RPMI7951 (cell line): ENCODE measurements at places on chromosomes 2 and 18.
A peak's percentile ranks its signal among the peaks of the same experiment; 100 is the strongest.

- DNase-seq = no peak
These were observed 929.2 kb upstream of the SOX11 start for GRCh38 chr2:4762951-4763376.

- no peak for DNase-seq
These were observed 427.5 kb upstream of the CDH20 start for GRCh38 chr18:60905699-60906098.

DNA sequence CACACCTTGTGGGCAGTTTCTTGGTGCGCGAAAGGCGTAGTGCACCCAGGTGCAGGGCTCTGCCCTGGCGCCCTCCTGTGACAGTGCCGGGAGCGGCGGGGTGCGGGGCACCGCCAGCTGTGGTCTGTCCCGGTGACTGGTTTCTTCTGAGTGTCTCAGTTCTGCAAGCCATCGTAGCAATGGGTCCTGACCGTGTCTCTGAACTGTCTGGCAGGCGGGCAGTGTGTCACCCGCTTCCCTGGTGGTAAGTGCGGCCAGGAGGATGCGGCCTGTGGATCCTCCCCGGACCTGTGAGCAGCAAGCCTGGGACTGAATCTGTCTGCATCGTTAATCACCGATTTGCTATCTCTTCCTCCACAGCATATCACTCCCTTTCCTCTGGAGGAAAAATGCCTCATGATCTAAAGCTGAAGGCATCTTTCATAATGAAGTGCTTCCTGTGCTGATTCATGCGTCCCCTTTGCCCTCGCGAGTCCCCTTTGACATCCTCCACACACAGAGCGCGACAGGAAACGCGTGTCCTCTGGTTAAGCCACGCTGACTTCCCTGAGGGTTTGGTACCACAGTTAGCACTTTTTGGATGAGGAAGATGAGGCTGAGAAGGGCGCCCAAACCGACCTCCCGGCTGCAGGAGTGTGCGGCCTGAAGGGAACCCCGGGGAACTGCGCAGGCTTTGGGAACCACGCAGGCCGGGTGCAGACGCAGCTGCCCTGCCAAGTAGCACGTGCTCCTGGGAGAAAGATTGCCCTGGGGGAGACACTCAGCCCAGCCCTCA is 416.0 kb upstream of the HS6ST1 start:
- peak; percentile 46 for DNase-seq

DNA sequence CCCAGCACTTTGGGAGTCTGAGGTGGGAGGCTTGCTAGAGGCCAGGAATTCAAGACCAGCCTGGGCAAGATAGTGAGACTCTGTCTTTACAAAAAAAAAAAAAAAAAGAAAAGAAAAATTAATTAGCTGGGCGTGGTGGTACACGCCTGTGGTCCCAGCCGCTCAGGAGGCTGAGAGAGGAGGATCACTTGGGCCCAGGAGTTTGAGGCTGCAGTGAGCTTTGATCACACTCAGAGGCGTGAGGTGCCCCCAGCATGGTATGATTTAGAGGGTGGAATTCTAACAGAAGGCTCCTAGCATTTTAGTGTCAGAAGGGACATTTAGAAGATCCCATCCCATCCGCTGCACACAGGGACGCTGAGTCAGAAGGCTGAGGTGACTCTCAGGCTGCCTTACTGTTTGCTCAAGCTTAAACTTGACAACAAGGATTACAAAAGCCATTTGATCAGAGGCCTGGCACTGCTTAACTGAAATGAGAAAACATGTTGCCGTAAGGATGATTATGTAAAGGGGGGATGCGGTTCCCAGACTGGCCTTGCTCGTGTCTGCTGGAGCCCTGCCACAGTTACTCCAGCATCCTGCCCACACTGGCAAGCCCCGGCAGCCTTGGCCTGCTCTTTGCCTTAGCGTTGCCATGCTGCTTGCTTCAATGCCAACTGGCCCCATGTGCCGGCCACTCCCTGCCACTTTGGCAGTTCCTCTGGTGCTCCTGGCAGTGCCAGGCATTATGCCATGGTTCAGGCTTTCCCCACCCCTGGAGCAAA is 45.6 kb upstream of the SLC1A4 start:
- DNase-seq = peak; percentile 40

GRCh38 chr18:78643004-78643403 is 336.6 kb upstream of the SALL3 start:
- DNase-seq = no peak

DNA sequence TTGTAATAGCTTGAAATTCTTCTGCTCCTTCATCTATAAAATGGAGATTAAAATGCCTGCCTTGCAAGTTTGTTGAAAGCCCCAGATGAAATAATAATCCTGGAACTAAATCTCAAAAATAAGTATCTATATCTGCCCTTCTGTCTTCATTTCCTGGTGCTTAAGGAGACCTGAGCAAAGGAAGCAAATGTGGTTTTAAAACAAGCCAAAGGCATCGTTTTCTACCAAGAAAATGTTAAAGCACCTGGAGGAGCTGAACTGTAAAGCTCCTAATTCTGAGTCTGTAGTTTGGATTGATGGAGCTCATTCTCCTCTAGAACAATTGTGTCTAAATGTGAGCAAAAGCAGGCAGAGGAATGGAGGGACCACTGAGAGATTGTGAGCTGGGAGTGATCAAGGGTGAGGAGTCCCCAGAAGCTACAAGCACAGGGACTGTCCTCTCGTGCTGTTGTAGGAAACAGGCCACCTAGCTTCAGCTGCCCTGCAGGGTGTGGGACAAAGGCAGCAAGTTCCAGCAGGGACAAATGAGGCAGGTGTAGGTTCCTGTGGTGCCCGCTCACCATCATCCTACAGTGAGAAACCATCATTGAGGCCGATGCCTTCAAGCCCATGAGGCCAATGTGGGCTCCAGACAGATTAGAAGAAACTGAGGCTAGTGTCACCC is 420.7 kb upstream of the TRIB2 start:
- DNase-seq = no peak

GRCh38 chr18:48539406-48540250 is 797 bp downstream of the CTIF start:
- DNase-seq = peak; percentile 40

DNA sequence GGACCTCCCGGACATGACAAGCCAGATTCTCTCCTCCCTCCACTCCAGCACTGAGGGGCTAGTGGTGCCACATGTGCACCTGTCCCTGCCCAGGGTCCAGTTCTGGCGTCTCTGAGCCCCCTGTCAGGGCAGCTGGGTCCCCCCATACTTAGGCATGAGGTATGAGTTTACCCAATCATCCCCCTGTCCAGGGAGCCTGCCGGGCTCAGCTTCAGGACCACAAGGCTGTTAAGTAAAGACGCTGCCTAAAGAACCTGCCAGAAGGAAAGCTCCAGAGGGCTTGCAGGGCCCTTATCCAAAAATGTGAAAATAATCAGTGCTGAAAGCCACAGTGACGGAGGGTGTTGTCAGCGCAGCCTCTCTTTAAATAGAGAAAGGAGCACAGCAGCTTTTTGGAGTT is 40.0 kb downstream of the SH3BP4 start:
- DNase-seq = no peak
